ENCODE measurements at places on chromosomes 1 and 21. TPM values are rescaled to one million over a fixed set of nuclear protein-coding genes. Genes with fewer than 3 reads are reported as not detected.

Gene SOX13
- total RNA-seq, result not detected

Gene NPR1
- total RNA-seq, result not detected

Gene GBP5
- not detected for total RNA-seq

Gene SASS6
- 14.8 TPM for total RNA-seq

Gene IVL
- not detected for total RNA-seq

Gene LCE1B
- total RNA-seq, result not detected

Gene S100A1
- total RNA-seq, result 15.9 TPM

Measured in Karpas-422 (cell line).